Effector memory CD4-positive, alpha-beta T cell (primary cell): ENCODE measurements at places on chromosomes 2 and 18.

- DNase-seq: no peak
Observed at GRCh38 chr2:242041816-242042215, 172.3 kb downstream of the RTP5 start.

DNA sequence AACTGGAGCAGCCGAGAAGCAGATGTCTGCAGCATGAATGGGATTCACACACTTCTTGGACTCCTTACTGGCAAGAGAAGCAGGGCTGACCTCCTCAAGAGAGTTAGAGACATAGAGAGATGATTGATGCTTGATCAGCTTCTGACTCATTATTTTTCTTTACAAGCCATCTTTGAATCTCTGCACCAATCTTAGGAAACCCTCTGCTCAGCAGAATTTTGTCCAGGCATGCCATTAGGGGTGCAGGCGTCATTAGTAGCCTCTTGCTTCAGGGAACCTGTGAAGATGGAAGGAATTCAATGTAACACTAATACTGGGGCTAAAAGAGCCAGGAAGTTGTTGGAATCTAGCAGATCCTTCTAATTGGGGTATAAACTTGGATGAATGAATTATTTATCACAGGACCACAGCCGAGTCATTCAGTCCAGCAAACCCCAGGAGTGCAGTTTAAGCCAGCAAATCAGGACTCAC is 151.8 kb downstream of the MGAT5 start:
- DNase-seq: no peak

DNA sequence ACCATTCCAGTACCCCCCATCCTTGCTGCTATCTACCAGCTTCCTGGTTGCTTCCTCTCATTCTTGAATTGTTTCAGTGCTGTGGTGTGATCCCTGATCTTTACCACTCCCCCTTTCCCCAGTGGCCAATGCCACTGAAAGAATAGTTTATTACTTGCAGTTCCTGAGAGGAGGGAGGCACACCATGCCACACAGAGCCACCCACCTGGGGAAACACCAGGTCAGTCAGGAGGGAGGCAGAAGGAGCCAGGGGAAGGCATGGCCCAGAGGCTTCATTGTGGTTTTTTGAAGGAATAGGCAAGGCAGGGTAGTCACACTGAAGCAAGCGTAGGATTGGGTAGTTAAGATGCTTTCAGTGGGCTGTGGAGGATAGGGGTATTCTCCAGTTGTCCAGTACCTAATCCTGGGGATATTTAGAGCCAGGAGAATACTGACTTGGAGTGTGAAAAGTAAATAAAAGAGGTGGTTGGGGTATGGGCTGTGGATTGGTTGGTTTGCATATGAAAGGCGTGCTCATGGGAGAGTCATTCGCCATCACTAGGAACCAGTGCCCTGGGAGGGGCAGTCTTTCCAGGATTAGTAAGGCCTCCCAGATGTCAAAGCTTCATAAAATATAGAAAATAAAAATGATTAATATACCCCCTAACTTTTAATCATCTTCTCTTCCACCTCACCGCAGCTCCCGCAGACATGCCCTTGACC is 6.7 kb upstream of the TMEM177 start:
- no peak for DNase-seq

DNA sequence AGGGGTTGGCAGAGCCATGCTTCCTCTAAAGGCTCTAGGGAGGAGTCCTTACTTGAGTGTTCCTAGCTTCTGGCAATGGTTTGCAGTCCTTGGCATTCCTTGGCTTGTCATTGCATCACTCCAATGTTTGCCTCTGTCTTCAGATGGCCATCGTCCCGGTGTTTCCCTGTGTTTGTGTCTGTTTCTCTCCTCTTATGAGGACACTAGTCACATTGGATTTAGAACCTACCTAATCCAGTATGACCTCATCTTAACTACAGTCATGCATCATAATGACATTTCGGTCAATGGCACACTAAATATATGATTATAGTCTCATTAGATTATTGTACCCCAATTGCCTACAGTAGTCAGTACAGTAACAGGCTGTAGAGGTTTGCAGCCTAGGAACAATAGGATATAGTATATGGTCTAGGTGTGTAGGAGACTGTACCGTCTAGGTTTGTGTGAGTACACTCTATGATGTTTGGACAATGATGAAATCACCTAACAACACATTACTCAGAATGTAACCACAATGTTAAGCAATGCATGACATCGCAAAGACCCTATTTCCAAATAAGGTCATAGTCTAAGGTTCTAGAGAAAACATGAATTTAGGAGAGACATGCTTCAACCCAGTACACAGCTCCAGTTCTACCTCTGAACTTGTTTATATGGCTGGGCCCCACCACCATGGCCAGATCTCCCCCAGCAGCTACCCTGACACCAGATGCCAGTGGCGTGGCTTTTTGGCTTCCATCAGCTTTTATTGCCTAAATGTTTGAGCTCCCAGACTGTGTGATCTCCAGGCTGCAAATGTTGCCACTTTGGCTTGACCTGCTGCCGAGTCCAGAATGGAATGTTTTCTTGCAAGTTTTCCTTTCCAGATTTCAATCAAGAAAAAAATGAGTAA is 22.1 kb downstream of the SRD5A2 start:
- DNase-seq: no peak

DNA sequence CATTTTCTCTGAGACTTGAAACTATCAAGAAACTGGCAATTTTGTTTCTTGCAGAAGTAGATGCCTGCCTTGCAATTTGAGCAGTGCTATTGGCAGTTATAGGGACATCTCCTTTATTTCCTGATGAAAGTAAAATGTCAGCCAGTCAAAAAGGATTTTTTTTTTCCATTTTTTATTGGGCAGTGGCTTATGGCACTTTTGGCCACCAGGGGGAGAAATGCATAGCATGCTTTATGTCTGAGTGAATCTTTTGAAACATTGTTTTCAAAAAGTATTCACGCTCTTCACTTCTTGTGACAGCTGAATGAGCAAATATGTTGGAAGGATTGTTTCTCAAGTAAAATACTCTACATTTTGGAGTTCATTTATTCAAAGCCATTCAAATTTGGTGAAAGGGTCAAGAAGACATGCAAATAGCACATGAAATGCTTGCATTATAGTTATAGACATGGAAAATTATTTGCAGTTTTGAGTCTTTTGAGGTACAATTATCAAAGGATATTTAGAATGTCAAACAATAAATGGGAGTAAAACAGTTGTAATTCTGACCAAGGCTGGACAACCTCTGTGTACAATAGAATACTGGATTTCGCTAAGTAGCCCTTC is 491.0 kb downstream of the CDH2 start:
- DNase-seq: no peak

DNA sequence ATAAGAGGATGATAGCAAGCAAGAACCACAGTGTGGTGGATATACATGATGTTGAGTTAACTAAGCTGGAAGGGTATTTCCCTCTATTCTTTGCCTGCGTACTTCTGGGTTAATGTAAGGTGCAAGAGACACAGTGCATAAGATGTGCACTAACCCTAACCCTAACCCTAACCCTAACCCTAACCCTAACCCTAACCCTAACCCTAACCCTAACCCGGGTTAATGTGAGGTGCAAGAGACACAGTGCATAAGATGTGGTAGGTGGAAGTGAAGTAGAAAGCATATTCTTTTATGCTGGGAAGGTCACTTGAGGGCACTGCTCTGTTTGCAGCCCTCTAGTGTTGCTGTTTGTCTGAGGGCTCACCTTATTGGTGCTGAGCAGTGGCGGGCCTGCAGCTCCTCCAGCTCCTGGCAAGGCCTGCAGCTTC is 181.5 kb upstream of the ITGA4 start:
- no peak for DNase-seq

DNA sequence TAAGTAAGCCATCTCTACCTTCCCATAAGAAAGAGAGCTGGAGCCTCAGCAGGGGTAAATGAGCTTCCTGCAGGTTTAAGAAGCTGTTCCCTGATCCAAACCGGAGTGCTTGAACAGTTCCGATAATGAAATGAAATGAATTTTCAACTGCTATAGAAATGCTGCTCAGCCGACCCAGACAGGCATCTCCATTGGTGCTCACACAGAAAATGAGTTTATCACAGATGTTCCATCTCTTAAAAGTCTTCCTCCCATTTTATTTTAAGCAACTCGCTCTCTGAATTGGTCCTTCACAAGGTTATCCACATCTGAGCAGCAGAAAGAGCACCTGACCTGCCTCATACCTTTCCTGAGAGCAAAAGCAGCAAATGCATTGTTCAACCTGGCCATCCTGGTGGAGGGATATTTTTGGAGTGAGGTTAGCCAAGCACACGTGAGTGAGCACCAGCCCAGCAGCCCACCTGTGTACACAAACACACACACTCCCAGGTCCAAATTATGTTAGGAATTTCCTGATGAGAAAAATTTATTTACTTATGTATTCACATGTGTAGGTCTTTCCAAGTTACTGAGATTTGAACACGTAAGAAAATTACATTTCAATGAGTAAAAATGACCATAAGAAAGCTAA is 42.2 kb upstream of the CCDC68 start:
- no peak for DNase-seq

GRCh38 chr18:35387152-35387571 is 10.0 kb upstream of the ZNF396 start:
- DNase-seq: no peak

DNA sequence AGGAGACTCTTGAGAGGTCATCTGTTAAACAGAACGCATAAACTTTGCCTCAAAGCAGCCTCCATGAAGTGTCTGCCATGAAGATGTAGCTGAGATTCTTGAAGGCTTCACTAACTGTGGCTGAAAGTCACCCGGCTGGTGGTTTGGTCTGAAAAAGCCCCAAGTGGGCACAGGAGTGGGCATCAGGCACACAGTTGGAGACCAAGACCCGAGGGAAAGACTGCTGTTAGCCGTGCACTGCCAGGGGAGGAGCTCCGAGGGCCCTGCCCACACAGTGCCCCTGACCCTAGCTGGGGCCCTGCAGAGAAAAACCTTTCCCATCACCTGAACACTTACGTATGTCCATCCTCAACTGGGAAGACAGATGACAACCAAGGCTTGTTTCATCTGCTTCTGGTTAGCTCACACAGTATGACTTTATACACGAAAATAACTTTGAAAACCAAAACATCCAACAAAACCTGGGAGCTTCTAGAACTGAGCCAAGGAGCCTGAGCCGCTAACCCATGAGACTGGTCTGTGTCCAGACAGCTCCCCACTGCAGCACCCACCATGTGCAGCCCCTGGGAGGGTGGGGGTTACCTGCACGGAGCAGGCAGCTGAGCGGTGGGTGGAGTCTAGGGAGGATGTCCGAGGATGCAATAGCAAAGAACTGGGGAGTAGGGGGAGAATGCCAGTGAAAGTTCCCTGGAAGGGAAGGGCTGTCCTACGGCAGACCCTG is 15.4 kb downstream of the HJURP start:
- no peak for DNase-seq

- no peak for DNase-seq
Observed at GRCh38 chr2:63950414-63950813, 68.8 kb downstream of the VPS54 start.

GRCh38 chr2:228474466-228474865 is 293.0 kb upstream of the SPHKAP start:
- no peak for DNase-seq

- DNase-seq: no peak
Observed at GRCh38 chr18:61743775-61744531, 148.9 kb downstream of the RNF152 start.

DNA sequence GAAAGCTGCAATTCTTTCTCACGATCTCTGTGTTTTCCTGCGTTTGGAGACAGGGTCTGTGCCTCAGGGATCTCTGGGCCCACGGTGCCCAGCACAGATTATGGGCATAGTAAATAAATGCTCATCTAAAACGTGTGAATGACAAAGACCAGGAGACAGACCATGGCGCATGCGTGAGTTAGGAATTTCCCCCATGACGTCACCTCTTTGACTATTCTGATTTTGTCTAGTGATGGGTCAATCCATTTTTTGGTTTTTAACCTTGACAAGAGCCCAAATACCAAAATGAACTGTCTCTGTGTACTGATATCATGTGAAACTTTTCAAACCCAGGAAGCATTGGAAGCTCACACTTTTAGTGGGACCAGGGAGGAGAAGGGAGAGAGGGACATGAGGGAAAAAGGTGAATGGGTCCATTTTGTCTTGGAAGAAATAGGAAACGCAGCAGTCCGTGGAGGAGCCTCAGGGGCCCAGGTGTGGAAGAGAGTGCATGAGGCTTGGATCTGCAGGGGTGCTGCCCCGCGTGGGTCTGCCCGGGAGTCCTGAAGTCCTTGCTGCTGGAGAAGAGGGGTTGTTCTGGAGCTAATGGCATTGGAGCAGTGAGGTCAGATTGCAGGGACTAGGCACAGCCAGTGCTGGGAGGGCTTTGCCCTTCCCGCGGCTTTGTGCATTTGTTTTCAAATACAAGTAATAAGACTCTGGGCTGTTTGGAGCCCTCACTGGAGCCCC is 172.2 kb downstream of the ASB1 start:
- DNase-seq: no peak

DNA sequence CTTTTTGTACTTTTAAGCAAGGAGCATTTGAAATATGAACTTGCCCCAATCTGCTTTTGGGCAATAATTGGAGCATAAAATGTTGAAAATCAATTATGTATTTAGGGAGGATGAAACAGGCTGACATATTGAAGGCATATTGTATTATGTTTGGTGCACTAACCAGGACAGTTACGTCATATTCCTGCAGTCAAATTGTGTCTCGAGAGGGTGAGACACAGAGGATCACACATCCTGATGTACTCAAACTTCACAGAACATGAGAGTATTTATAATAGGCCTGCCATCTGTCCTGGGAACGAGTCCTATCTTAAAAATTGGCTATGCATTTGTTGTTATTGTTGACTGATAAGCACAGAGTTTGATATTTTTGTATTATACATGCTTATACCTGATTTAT is 44.7 kb downstream of the TANC1 start:
- DNase-seq: no peak

DNA sequence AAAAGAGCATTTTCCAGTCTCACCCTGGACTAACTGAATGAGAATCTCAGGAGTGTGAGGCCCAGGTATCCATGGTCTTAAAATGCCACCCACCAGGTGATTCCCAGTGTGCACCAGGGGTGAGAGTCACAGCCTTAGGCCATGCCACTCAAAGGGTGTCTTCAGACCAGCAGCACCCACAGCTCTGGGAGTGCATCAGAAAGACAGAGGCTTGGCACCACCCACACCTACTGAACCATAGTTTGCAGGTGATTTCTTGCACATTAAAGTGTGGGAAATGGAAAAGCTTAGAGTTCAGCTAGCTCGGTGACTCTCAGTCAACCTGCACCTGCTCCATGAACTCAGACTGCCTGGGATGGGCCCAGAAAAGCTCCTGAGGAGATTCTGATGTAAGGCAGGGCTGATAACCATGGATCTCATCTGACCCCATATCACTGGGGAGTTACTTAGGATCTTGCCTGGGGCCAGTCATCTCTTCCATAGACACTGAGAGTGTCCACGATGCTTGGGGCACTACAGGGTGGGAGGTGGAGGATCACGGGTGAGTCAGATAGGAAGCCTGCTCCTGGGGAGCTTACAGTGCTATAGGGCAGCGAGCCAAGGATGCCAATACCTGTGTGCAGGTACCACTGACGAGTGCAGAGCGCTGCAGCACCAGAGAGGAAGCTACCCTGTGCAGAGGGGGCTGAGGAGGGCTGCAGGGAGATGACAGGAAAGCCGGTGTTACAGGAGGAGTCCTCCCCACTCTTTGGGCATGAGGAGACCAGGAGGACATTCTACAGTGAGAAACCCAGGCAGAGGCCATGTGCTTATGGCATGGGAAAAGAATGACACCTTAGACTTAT is 4.6 kb downstream of the IL37 start:
- no peak for DNase-seq
